ENCODE measurements at places on chromosomes 2 and 18.
A peak's percentile ranks its signal among the peaks of the same experiment; 100 is the strongest.

DNA sequence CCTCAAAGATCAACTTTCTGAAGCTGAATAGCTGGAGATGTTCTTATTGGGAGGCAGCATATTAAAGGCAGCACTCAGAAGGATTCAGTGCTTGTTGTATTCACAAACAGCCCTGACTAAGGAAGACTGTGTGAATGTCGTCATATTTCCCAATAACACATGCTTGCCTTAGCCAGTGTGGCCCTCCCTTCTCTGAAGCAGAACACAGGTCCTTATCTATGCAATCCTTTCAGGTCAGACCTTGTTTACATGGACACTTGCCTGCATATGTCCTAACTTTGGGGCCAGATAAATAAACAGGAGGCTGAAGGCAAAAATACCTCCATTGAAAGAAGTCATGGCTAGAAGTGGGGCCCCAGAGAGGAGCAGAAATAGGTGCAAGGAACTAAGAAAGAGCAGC is 97.2 kb downstream of the SLC4A3 start:
- no peaks in the 10 kb centered on the region for H3K27me3 ChIP-seq
- no peaks in the 10 kb centered on the region for H3K36me3 ChIP-seq
- no peaks in the 10 kb centered on the region for H3K4me1 ChIP-seq
- H3K4me3 ChIP-seq, result no peak overlapping the region
- no peak overlapping the region for H3K27ac ChIP-seq

DNA sequence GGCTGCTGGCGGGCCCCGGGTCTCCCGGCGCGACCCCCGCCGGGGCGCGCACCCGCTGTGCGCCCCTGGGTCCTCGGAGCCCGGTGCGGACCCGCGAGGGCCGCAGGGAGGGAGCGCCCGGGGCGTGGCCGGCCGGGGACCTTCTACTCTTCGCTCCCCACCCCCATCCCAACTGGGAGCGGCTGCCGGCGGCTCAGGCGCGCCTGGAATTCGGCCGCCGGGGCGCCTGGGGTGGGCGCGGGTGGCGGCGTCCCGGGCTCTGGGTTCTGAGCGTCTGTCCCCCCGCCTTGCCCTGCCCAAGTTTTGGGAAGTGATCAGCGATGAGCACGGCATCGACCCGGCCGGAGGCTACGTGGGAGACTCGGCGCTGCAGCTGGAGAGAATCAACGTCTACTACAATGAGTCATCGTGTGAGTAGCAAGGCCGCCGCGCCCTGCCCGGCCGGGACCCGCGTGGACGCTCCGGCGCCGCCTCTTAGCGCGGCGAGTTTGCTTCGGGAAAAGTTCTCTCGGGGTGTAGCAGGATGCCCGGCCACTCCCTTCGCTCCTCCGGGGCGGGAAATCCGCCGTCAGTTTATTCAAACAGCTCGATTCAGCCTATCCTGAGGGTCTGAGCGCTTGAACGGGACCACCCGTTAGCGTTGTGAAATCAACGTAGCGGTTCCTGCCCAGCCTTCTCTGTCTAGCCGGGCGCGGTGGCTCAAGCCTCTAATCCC is 502 bp downstream of the TUBB6 start:
- H3K36me3 ChIP-seq, result no peaks in the 10 kb centered on the region
- DNase-seq, result no peak
- peaks cover 13% of the 10 kb centered on the region for H3K4me1 ChIP-seq
- peaks cover 17% of the 10 kb centered on the region for H3K27me3 ChIP-seq
- peak overlapping the region; percentile 39 for H3K4me3 ChIP-seq

DNA sequence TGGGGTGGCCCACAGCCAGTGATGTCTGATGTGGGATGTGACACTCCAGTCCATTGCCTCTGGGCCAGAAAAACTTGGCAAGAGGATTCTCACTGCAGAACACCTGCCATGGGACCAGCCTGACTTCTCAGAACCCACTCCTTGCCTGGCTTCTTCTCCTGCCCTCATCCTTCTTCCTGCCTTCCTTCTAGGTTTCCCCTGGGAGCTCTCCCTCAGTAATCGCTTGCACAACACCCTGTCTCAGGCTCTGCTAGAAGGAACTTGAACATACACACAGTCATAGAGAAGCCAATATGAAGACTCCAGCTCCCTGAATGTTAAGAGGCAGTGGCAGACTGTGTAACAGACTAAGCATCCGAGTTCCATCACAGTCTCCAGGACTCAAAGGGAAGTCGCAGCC is 4.3 kb upstream of the COL6A3 start:
- H3K27me3 ChIP-seq, result no peaks in the 10 kb centered on the region
- DNase-seq, result no peak
- no peak overlapping the region for H3K27ac ChIP-seq
- H3K4me3 ChIP-seq, result no peak overlapping the region
- H3K4me1 ChIP-seq, result peaks cover 8% of the 10 kb centered on the region

GRCh38 chr2:161036926-161037325 is 123.3 kb upstream of the TANK start:
- H3K36me3 ChIP-seq, result no peaks in the 10 kb centered on the region
- no peak overlapping the region for H3K4me3 ChIP-seq
- no peak overlapping the region for H3K27ac ChIP-seq
- no peaks in the 10 kb centered on the region for H3K4me1 ChIP-seq

DNA sequence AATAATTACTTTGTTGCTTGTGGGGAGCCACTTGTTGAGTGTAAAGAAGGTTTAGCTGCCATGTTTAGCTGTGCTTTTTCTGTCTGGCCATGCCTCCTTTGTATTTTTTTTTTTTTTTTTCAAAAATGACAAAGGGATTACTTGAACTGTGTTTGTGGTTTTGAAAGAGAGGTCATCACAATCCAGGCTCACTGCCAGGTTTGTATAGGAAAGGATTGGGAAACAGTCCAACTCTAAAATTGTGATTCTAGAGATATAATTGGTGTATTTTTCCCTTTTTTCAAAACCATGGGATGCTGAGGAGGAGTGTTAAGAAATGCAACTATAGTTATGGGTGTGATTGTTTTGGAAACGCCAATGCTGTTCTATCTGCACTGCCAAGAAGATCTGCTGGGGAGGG is 4.3 kb downstream of the ITPRIPL1 start:
- H3K36me3 ChIP-seq, result peaks cover 17% of the 10 kb centered on the region
- DNase-seq, result no peak
- H3K27ac ChIP-seq, result no peak overlapping the region
- H3K4me1 ChIP-seq, result peaks cover 34% of the 10 kb centered on the region
- no peak overlapping the region for H3K4me3 ChIP-seq
- H3K27me3 ChIP-seq, result no peaks in the 10 kb centered on the region

DNA sequence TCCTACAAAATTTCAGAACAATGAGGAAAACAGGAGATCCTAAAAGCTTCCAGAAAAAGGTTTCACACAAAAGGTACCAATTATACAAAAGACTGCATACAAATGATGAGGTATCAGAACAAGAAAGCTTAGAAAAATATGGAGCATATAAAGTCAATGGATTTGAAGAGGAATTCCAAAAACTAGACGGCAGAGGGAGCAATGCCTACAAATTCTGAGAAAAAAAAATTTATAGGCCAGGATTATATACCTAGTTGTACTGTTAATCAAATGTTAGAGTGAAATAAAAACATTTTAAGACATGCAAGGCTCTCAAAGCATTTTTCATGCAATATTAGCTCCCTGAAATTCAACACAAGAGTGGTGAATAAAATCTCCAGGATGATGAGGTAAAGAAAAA is 106.2 kb downstream of the ZRANB3 start:
- H3K27me3 ChIP-seq, result no peaks in the 10 kb centered on the region
- H3K36me3 ChIP-seq, result no peaks in the 10 kb centered on the region
- no peak overlapping the region for H3K27ac ChIP-seq
- no peaks in the 10 kb centered on the region for H3K4me1 ChIP-seq

DNA sequence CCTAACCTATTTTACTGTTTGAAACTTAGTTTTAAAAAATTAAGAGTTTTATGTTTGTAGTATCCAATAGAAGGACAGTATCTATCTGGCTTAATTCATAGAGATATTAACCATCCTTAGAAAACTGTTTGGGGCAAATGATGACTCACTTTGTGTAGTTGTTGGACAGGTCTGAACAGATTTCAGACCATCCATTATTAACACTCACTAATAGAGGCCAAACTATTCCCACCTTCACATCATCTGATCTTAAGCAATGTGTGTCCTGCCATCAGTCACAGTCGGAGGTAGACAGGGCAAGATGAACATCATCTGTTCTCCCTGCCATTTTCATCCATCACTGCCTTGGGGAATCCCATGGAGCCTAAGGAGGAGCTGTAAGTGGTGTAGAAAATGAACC is 164.6 kb upstream of the DCC start:
- no peak for DNase-seq
- H3K4me1 ChIP-seq, result no peaks in the 10 kb centered on the region
- H3K27ac ChIP-seq, result no peak overlapping the region
- H3K4me3 ChIP-seq, result no peak overlapping the region
- H3K27me3 ChIP-seq, result no peaks in the 10 kb centered on the region

DNA sequence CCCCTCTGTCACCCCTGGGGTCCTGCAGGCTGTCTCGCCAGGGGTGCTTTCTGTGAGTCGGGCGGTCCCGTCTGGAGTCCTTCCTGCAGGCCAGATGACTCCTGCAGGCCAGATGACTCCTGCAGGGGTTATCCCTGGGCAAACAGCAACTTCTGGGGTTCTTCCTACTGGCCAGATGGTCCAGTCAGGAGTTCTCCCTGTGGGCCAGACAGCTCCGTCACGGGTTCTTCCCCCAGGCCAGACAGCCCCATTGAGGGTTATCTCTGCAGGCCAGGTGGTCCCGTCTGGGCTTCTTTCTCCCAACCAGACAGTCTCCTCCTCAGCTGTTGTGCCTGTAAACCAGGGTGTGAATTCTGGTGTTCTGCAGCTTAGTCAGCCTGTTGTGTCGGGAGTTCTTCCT is 27.6 kb downstream of the ADNP2 start:
- H3K4me3 ChIP-seq, result no peak overlapping the region
- no peaks in the 10 kb centered on the region for H3K27me3 ChIP-seq
- DNase-seq, result no peak
- no peak overlapping the region for H3K27ac ChIP-seq
- no peaks in the 10 kb centered on the region for H3K4me1 ChIP-seq

- H3K36me3 ChIP-seq, result peaks cover 10% of the 10 kb centered on the region
- peaks cover 37% of the 10 kb centered on the region for H3K4me1 ChIP-seq
- peak; percentile 98 for DNase-seq
- no peaks in the 10 kb centered on the region for H3K27me3 ChIP-seq
These were observed at the start of gene WBP1 for GRCh38 chr2:74458132-74458937. Gene WBP1, plus strand, starts transcription at chr2:74458438. Its CDS starts 165 bp downstream, at chr2:74458603.

DNA sequence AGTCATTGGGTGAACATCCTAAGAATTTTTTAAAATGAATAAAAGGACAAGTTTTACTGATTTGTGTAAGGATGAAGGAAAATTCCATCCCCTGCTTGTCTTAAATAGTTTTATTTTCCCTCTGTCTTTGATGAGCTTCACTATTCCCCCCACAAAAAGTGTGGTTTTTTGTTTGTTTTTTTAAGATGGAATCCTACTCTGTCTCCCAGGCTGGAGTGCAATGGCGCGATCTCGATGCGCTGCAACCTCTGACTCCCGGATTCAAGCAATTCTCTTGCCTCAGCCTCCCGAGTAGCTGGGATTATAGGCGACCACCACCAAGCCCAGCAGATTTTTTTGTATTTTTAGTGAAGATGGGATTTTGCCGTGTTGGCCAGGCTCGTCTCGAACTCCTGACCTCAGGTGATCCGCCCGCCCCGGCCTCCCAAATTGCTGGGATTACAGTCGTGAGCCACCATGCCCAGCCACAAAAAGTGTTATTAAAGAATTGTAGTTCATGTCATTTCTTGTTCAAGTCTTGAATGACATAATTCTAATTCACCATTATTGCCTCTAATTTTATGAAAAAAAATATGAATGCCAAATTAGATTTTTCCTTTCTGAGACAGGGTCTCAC is 91.7 kb downstream of the AGPS start:
- H3K27ac ChIP-seq, result no peak overlapping the region
- peaks cover 7% of the 10 kb centered on the region for H3K36me3 ChIP-seq
- H3K4me1 ChIP-seq, result no peaks in the 10 kb centered on the region
- no peak overlapping the region for H3K4me3 ChIP-seq

GRCh38 chr2:8661736-8662135 is 20.1 kb upstream of the ID2 start:
- H3K27me3 ChIP-seq, result no peaks in the 10 kb centered on the region
- H3K36me3 ChIP-seq, result no peaks in the 10 kb centered on the region
- DNase-seq, result no peak
- H3K4me3 ChIP-seq, result no peak overlapping the region
- peaks cover 42% of the 10 kb centered on the region for H3K4me1 ChIP-seq

DNA sequence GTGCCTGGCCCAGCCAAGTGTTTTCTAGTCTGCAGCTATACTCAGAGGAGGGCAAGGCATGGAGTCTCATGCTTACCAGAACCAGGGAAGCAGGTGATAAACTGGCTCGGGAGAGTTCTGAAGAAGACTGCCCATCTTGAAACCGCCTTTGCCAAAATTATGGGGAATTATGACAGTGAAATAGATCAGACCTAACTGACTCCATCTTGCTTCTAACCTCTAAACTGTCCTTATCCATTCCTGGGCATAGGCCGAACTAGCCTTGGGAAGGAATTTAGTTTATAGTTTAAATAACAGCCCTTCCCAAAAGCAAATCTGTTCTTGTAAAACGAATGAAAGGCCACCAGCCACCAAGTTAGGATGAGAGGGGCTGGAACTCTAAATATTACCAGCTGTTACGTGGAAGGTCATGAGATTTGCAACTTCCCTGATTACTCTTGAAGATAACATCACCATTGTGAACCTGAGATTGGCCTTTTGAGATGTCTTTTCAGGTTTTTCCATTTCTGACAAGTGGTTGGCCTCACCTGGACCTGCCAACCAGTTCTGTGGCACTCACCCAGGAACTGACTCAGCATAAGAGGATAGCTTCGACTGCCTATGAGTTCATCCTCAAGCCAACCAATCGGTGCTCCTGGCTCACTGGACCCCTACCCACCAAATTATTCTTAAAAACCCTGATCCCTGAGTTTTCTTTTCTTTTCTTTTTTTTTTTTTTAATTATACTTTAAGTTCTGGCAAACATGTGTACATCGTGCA is 23.4 kb downstream of the CHCHD5 start:
- no peaks in the 10 kb centered on the region for H3K36me3 ChIP-seq
- no peak for DNase-seq
- H3K27ac ChIP-seq, result no peak overlapping the region
- H3K4me1 ChIP-seq, result peaks cover 3% of the 10 kb centered on the region
- H3K4me3 ChIP-seq, result no peak overlapping the region
- no peaks in the 10 kb centered on the region for H3K27me3 ChIP-seq

DNA sequence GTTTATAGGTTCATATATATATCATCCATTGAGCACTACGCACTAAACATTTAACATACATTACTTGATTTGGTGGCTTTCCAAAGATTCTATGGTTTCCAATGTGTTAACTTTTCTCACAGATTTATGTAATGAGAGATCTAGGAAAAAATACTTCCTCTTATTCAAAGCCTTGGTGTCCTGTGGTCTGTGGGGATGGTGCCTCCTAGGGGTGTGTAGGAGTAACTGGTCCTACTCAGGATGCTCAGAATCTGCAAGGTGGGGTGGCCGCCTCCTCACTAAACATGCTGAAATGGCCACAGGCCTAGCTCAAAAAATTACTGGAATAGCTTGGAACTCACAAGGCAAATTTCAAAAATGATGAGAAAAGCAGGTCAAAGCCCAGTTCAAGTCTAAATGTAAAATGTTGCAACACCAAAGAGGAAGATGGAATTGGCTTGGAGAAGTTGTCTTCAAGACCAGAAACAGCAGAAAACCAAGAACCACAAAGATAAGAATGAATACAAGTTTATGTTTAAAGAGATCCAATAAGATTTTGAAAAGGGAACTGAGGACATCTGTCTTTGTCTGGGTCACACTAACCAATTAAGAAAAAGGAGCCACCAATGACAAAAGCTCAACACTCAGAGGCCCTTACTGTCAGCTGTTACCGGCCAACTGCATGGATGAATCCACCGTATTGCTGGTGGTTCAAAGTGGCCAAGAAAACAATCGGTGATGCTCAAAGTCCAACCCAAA is 11.5 kb downstream of the GPR55 start:
- H3K27ac ChIP-seq, result no peak overlapping the region
- DNase-seq, result peak; percentile 3
- peaks cover 4% of the 10 kb centered on the region for H3K4me1 ChIP-seq
- H3K36me3 ChIP-seq, result no peaks in the 10 kb centered on the region
